Right renal cortex interstitium (tissue), 3 donors: ENCODE measurements at places on chromosomes 7 and 10. TPM values are rescaled to one million over a fixed set of nuclear protein-coding genes. Genes with fewer than 3 reads are reported as not detected.

The KLLN gene
- polyA plus RNA-seq: 1.5 TPM

The VGF gene
- polyA plus RNA-seq: 0.21 TPM

The OGA gene
- 120 TPM for polyA plus RNA-seq

The SPDYE6 gene
- polyA plus RNA-seq: 2.2 TPM

The GLI3 gene
- polyA plus RNA-seq: 13.5 TPM

The SPAM1 gene
- not detected for polyA plus RNA-seq

The NAMPT gene
- polyA plus RNA-seq: 42.6 TPM
